ENCODE measurements at places on chromosomes 11 and 22.
A peak's percentile ranks its signal among the peaks of the same experiment; 100 is the strongest.

- H3K27ac ChIP-seq: no peak overlapping the region
- peaks cover 70% of the 10 kb centered on the region for H3K27me3 ChIP-seq
- no peak for ATAC-seq
- H3K4me3 ChIP-seq: no peak overlapping the region
- H3K4me1 ChIP-seq: no peaks in the 10 kb centered on the region
These were observed 15.3 kb upstream of the CWF19L2 start for GRCh38 chr11:107472966-107473365.

DNA sequence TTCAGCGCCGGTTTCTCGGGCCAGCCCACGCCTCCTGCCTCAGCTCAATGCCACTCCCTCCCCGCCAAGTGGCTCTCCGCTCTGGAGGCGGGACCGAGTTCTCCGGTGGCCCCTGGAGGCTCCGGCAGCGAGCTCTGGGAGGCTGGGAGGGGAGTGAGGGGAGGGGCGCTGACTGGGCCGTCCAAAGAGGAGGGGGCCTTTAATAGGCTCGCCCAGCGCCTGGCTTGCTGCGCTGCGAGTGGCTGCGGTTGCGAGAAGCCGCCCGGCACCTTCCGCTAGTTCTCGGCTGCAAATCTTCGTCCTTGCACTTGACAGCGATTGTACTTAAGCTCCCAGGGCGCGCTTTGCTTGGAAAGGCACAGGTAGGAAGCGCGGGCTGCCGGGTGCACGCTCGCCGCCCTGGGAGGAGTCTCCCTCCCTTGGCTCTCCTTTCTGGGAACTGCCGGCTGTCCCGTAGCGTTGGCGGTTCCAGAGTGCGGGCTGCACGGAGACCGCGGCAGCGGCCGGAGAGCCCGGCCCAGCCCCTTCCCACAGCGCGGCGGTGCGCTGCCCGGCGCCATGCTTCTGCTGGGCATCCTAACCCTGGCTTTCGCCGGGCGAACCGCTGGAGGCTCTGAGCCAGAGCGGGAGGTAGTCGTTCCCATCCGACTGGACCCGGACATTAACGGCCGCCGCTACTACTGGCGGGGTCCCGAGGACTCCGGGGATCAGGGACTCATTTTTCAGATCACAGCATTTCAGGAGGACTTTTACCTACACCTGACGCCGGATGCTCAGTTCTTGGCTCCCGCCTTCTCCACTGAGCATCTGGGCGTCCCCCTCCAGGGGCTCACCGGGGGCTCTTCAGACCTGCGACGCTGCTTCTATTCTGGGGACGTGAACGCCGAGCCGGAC, at the start of gene ADAMTS15:
TSS of gene ADAMTS15 (plus strand) at position 230 of the 894 bp plus-strand sequence. CDS start at position 559, 329 bp downstream.
- ATAC-seq: peak; percentile 47
- peaks cover 11% of the 10 kb centered on the region for H3K4me1 ChIP-seq
- peak within 1 kb of the TSS; percentile 54 for H3K4me3 ChIP-seq
- H3K36me3 ChIP-seq: no peaks in the 10 kb centered on the region

- no peaks in the 10 kb centered on the region for H3K27me3 ChIP-seq
- H3K27ac ChIP-seq: no peak overlapping the region
- H3K4me3 ChIP-seq: no peak overlapping the region
- no peaks in the 10 kb centered on the region for H3K4me1 ChIP-seq
- no peak for ATAC-seq
These were observed 243.4 kb upstream of the DDI1 start for GRCh38 chr11:103792981-103793468.

DNA sequence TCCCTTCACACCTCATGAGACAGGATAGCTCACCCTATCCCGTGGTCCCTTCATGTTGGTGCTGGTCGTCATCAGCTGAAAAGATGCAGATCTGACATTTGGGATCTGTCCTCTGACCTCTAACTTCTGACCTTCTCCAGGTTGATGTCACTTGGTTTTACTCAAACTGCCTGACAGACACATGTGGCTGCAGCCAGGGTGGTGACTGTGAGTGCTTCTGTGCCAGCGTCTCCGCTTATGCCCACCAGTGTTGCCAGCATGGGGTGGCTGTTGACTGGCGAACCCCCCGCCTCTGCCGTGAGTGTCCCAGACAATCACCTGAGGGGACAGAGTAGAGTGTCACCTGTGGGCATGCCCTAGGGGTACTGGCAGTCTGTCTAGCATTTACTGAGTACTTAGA, 49.7 kb downstream of the OTOG start:
- H3K4me1 ChIP-seq: peaks cover 11% of the 10 kb centered on the region
- no peak for ATAC-seq
- H3K27me3 ChIP-seq: peaks cover 20% of the 10 kb centered on the region
- H3K36me3 ChIP-seq: no peaks in the 10 kb centered on the region

DNA sequence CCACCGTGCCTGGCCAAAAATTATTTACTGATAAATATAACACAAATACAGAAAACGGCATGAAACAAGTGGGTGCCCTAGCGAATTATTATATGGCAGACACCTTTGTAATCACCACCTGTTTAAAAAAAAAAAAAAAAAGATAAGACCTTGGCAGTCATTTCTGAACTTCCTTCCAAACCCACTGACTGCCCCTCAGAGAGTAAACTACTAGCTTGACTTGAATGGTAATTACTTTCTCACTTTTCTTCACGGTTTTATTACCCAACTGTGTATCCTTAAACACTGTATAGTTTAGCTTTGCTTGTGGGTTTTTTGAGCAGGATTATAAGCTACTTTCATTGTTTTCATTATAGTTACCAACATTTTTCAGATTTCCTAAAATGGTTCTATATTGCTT, 23.7 kb downstream of the SFI1 start:
- no peaks in the 10 kb centered on the region for H3K27me3 ChIP-seq
- peak; percentile 36 for ATAC-seq
- H3K4me1 ChIP-seq: peaks cover 19% of the 10 kb centered on the region
- H3K4me3 ChIP-seq: no peak overlapping the region
- H3K27ac ChIP-seq: peak overlapping the region; percentile 60
- peaks cover 53% of the 10 kb centered on the region for H3K36me3 ChIP-seq

- no peak overlapping the region for H3K27ac ChIP-seq
- no peaks in the 10 kb centered on the region for H3K36me3 ChIP-seq
- no peaks in the 10 kb centered on the region for H3K4me1 ChIP-seq
- peaks cover 12% of the 10 kb centered on the region for H3K27me3 ChIP-seq
These were observed 14.9 kb upstream of the ME3 start for GRCh38 chr11:86687185-86687778.

- ATAC-seq: no peak
- no peaks in the 10 kb centered on the region for H3K36me3 ChIP-seq
- no peak overlapping the region for H3K27ac ChIP-seq
- H3K27me3 ChIP-seq: peaks cover 14% of the 10 kb centered on the region
- no peak overlapping the region for H3K4me3 ChIP-seq
- no peaks in the 10 kb centered on the region for H3K4me1 ChIP-seq
These were observed 88.2 kb downstream of the SHANK2 start for GRCh38 chr11:71164186-71164585.

DNA sequence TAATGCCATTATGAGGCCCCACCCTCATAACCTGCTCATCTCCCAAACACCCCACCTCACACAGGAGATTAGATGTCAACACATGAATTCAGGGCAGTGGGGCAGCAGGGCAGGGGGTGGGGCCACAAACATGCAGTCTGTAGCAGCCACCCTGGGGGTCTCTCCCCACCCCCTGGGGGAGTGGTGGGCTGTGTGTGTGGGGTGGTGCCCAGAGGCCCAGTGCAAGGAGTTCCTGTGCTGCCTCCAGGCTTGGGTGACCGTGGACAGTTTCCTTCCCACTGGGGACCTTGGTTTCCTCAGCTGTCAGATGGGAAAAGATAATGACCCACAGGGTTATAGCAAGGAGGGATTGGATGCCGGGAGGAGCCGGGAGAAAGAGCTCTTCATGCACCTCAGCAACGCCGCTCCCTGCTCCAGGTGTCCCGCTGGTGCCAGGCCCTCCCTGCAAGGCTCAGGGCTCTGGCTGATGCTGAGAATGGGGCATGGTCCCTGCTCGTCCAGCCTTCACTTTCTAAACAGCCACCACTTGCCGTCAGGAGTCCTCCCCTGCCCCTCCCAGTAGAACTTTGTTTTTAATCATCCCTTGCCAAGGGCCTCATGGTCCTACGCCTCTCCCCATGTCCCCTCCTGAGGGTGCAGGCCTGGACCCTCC, 2.0 kb upstream of the MRGPRF start:
- no peak overlapping the region for H3K4me3 ChIP-seq
- H3K4me1 ChIP-seq: peaks cover 7% of the 10 kb centered on the region
- no peak overlapping the region for H3K27ac ChIP-seq
- H3K27me3 ChIP-seq: peaks cover 51% of the 10 kb centered on the region
- no peaks in the 10 kb centered on the region for H3K36me3 ChIP-seq

DNA sequence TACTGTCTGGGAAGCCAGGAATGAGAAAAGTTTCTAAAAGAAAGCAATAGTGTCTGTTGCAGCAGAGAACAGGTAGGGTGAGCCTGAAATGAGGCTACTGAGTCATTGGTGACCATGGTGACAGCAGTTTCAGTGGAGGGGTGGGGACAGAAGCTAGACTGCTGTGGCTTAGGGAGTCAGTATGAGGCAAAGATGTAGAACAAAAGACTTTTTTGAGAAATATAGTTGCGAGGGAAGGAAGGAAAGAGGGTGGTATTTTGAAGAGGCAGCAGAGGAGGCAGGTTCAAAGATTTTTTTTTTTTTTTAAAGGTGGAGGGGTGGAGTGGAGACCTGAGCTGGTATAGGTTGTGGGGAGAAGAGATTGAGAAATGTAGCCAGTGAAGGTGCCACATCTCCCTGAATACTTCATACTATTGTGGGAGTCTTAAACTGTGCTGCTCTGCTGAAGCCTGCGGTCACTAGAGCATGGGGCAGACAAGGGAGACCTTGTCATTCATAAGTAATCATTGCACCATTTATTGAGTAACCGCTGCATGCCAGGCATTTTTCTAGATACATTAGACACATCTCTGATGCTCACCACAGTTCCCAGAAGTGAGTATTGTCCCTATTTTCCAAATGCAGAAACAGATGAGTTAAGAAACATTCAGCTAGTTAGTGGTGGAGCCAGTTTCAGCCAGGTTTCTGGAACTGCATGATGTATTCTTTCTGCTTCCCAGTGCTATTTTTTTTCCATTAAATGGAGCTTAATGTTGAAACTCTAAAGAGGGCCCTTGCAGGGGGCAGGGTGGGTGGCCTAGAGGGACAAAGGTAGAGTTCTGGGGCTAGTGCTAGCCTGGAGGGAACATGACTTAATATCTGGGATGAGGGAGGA, 49.9 kb downstream of the STIM1 start:
- H3K4me3 ChIP-seq: no peak overlapping the region
- ATAC-seq: peak; percentile 63
- no peaks in the 10 kb centered on the region for H3K27me3 ChIP-seq
- no peaks in the 10 kb centered on the region for H3K36me3 ChIP-seq

- H3K4me3 ChIP-seq: no peak overlapping the region
- H3K27me3 ChIP-seq: peaks cover 61% of the 10 kb centered on the region
- no peaks in the 10 kb centered on the region for H3K36me3 ChIP-seq
- ATAC-seq: no peak
These were observed 39.2 kb upstream of the CHST1 start for GRCh38 chr11:45704635-45705034.

- H3K4me1 ChIP-seq: no peaks in the 10 kb centered on the region
- H3K27me3 ChIP-seq: no peaks in the 10 kb centered on the region
- no peak for ATAC-seq
These were observed 45.6 kb downstream of the TRMU start for GRCh38 chr22:46381142-46381541.

- H3K27ac ChIP-seq: no peak overlapping the region
These were observed 383.5 kb upstream of the CADM1 start for GRCh38 chr11:115887727-115888126.

All from stimulated activated memory B cell treated with anti-CD40 and anti-IgM and Interleukin-4, amounts not matched to agents 10 μg/mL and 1 μg/mL and 100 μg/mL, for 72 hours (primary cell).